ENCODE measurements at places on chromosomes 16 and 17.
A peak's percentile ranks its signal among the peaks of the same experiment; 100 is the strongest.

- DNase-seq, result no peak
Observed at GRCh38 chr17:44522883-44523671, 19.9 kb upstream of the GPATCH8 start.

- no peak for DNase-seq
Observed at GRCh38 chr16:31429314-31429713, 1.2 kb upstream of the COX6A2 start.

DNA sequence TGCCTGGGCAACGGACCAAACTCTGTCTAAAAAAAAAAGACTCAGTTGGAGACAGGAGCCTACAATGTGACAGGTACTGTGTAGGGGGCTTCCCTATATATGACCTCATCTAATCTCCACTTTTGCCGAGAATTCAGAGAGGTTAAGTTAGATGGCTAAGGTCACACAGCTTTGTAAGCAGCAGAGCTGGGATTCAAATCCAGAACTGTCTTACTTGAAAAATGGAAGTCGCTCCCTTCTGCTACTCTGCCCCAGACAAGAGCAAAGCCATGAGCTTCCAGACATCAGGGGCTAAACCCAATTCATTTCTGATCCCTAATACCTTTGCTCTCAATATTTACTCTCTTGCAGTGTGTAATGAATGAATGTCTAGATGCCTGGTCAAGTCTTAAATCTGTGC, 41.5 kb upstream of the ABCC12 start:
- DNase-seq, result no peak

DNA sequence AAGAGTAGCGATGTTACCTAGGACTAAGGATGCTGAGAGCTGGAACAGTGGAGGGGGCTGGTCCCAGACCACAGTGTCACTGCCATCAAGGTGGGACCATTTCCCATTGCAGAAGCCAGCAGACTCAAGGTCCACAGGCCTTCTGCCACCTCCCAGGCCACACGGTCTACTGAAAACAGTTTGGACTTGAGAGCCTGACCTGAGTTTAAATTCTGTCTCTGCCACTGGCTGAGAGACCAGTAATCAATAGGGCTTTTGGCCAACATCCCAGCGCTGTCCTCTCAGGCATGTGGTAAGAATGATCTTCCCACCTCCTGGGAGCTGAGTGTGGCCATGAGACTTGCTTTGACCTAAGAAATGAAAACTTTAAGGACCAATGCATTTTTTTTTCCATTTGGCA, 331.4 kb upstream of the CDH5 start:
- DNase-seq, result no peak

DNA sequence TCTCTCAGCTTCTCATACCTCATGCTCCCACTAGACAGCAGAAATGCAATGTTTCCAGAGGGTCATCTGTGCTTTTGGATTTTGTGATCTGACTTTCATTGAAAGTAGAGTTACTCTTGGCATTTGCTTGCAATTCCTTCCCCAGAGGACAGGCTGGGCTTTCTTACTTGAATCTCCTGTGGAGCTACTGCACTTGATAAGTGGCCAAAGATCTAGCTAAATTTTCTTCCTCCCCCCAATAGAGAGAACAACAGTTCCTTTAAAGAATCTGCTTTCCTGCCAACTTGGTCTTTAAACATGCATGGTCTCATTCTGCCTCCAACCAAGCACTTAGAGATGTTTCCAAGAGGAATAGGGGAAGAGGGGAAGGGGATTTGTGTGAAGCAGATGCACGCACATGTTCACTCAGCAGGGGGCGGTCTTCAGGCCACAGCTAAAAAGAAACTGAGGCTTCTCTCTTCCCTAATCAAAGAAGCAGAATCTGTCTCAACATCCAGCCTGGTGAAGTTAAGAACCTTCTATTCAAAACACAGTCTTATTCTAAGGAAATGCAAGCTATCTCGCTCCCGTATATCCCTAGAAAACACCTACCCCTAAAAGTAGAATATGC, 229.6 kb downstream of the ZFHX3 start:
- no peak for DNase-seq

DNA sequence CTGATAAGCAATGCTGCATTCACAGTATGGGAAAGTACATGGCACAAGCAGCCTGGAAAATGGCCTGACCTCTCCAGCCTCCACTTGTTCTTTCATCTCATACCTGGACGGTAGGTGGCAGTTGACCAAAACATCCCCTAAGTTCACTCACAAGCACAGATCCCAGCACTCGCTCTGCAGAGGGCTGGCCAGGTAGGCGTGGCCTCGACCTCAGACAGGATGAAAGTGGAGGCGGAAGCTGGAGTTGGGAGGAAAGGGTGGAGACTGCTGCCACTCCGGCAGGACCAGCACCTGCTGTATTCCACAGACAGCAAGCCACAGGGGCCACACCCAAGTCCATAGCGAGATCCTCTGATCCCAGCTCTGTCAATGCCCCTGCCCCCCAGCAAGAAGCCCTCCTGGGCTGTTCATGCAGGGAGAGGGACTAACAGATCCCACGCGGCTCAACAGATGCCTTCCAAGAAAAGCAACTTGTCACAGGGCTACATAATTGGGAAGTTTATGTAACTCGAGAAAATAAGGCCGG, 31.3 kb downstream of the ZCCHC14 start:
- no peak for DNase-seq

DNA sequence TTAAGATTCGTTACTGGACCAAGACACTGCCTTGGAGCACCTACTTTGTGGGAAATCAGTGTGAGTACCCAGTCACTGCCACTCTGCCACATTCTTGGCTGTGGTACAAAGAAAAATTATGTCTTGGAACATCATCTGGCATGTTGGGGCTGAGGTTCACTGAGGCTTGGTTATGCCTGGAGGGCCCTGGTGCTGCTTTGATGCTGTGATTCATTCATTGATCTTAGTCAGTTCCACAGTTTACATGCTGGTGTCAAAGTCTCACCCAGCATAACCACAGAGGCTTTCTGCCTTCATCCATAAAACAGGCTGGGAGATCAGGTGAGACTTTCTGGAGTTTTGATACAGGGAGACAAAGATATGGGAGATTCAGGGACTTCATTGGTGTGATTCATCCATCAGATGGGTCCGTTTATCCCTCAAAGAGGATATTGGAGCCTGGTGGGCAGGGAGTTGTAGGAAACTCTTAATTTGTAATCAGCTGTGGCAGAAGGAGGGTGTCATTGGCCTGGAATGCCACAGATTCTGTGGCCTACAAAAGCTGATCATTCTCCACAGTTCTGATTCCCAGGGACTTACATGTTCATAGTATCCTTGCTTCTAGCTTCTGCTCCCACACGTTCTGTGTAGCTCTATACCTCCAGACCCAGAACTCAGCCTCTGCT, 322.5 kb downstream of the PMP22 start:
- DNase-seq, result no peak

DNA sequence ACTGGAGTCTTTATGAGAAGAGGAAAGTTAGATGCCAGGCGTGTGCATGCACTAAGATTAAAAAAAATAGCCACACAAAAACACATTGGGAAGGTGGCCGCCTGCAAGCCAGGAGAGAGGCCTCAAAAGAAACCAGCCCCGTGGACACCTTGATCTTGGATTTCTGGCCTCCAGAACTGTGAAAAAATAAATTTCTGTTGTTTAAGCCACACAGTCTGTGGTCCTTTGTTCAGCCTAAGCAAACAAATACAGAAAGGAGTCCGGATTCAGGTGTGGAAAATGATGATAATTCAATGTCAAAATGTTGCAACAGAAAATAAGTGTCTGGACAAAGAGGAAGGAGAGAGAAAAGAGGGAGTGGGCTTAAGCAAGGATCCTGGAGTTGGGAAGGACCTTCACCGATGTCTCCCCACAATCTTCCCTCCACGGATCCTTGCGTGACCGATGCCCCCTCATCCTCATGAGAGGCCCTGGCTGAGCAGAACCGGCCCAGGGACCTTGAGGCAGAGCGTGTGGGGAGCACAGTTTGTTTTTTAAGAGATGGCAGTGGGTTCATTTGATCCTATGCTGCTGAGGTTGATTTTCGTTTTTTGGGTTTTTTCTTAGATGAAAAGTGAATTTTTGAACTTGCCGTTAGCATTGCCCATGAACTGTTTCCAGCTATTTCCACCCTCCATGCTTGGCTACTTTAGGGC, 133.2 kb downstream of the IRX3 start:
- DNase-seq, result no peak

DNA sequence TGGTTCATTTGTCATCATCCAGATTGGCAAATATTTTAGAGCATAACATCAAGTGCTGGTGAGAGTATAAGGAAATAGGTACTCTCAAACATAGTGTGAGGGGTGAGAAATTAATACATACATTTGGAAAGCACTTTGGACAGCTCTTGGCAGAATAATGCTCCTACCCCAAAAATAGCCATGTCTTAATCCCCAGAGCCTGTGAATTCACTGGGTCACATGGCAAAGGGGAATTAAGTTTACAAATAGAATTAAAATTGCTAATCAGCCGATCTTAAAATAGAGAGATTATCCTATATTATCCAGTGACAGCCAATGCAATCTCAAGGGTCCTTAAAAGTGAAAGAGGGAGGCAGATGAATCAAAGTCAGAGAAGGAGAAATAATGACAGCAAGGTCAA, 38.8 kb upstream of the ANKFN1 start:
- no peak for DNase-seq

DNA sequence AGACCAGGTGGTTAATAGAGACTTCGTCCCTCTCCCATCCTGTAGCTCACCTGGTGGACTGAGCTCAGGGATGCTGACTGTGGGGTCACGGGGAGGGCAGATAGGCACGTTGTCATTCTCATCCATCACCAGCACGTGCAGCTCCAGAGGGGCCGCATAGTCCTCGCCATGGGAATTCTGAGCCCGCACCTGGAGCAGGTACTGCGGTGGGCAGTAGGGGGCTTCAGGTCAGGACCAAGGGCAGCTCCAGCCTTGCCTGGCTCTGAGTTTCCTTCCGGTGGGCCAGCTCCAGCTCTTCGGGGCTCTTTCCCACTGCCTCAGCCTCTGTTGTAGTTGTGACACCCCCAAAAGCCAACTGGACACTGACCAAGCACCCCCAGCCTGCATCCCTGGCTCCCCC, 5.6 kb downstream of the CDH16 start:
- DNase-seq, result no peak

- DNase-seq, result no peak
Observed at GRCh38 chr16:2985462-2985861, 5.2 kb upstream of the PKMYT1 start.

DNA sequence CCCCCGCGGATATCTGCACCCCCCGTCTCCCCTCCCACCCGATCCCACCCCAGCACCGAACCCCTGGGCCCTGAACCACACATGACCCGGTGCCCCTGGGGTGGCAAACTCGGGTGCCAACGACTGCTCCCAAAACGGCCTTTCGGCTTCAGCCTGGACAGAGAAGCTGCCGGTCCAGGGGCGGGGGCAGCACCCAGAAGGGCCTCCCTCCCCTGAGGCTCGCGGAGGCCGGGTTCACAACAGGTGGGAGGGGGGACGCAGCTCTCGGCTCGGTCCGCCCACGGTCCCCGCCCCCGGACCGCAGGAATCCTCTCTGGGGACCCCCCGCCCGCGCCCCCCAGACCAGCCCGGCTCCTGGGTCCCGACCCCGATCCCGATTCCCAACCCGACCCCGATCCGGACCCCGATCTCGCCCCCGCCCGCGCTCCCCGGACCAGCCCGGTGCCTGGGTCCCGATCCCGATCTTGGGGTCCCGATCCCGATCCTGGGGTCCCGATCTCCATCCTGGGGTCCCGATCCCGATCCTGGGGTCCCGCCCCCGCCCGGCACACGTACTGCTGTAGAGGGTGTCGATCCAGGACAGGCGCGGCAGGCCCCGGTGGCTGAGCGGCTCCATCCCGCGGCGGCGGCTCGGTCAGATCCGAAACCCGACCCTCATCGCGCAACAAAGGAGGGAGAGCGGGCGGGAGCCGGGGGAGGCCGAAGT, 516 bp downstream of the ABR start:
- DNase-seq, result peak; percentile 85

- DNase-seq, result no peak
Observed at GRCh38 chr16:10120953-10121352, 61.3 kb downstream of the GRIN2A start.

Data from suprapubic skin (tissue), 4 donors.